ENCODE measurements at places on chromosomes 6 and 20. TPM values are rescaled to one million over a fixed set of nuclear protein-coding genes. Genes with fewer than 3 reads are reported as not detected.
A peak's percentile ranks its signal among the peaks of the same experiment; 100 is the strongest.

DNA sequence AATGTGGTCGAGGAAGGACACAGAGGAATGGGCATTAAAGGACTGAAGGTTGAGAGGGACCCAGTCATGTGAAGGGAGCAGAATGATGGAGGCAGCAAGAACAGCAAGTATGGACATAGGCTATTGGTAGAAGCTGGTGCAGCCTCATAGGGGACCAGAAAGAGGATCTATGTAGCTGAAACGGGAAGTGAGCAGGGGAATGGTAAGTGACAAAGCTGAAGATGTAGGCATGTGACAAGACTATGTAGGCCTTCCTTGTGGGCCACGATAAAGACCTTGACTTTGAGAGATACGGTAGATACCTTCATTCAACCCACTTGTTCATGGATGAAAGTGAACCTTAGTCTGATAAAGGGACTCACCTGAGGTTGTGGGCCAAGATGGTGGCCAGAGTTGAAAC lies 3.5 kb downstream of the CTNNBL1 start:
- H3K36me3 ChIP-seq: no peaks in the 10 kb centered on the region
- no peak overlapping the region for H3K27ac ChIP-seq
- no peak for DNase-seq
- no peaks in the 10 kb centered on the region for H3K27me3 ChIP-seq
- peaks cover 5% of the 10 kb centered on the region for H3K4me1 ChIP-seq
- H3K4me3 ChIP-seq: no peak overlapping the region

DNA sequence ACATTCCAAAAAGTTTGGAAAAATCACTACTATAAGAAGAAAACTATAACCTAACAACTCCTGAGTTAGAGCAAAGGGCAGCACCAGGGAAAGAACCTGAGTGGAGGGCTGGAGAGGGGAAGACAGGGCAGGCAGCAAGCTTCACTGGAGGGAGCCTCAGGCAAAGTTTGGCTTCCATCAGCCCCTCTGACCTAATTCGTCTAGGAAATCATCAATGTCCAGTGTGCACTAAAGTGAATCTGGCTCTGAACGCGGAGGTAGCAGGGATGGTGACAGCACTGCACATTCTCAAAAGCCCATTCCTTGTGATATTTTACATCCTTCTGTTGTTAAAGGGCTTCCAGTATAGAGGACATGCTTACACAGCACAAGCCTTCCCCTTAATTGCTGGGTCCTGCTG lies 87.1 kb downstream of the ZDHHC14 start:
- no peak for DNase-seq
- no peaks in the 10 kb centered on the region for H3K36me3 ChIP-seq
- no peaks in the 10 kb centered on the region for H3K27me3 ChIP-seq
- no peaks in the 10 kb centered on the region for H3K4me1 ChIP-seq

- no peak for DNase-seq
- no peaks in the 10 kb centered on the region for H3K36me3 ChIP-seq
- H3K4me3 ChIP-seq: no peak overlapping the region
These were observed 353.0 kb downstream of the TAF4 start for GRCh38 chr20:61712688-61713087.

GRCh38 chr20:25036331-25036936 lies 21.5 kb downstream of the ACSS1 start:
- H3K4me1 ChIP-seq: peaks cover 8% of the 10 kb centered on the region
- DNase-seq: no peak
- peaks cover 8% of the 10 kb centered on the region for H3K27me3 ChIP-seq
- H3K27ac ChIP-seq: no peak overlapping the region

GRCh38 chr6:157741321-157741947 lies 81.6 kb upstream of the SNX9 start:
- no peak overlapping the region for H3K27ac ChIP-seq
- no peaks in the 10 kb centered on the region for H3K4me1 ChIP-seq
- DNase-seq: no peak
- no peak overlapping the region for H3K4me3 ChIP-seq

DNA sequence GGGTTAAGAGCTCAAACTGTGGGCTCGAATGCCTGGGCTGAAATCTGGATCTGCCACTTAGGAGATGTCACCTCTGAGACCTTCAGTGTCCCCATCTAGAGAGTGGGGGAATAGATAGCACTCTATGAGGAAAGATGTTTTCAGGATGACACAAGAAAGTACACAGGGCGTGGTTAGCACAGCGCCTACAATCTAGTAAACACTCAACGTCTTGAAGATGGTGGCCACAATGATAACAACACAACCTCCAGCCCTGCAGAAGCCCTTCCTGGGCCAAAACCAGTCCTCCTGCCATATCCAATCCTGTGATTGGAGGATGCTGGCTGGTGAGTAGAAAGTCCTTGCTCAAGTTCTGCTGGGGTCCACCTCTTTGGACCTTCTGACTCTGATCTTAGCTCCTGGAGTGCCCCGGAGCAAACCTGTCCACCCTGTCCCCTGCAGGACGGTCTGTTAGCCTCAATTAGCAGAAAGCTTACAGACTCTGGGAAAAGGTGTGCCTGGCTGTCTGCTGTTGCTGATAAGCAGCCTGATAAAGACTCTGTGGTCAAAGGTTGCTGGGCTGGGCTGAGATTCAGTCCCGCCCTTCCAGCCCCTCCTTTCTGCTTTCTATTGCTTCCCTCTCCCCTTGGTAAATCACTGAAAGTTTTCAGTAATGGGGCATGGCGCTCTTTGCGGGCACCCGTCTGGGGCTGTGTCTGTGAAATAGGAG lies 8.2 kb downstream of the EDN3 start:
- no peak overlapping the region for H3K4me3 ChIP-seq
- no peak for DNase-seq

- no peak overlapping the region for H3K27ac ChIP-seq
- no peaks in the 10 kb centered on the region for H3K27me3 ChIP-seq
- H3K4me1 ChIP-seq: peaks cover 18% of the 10 kb centered on the region
- peaks cover 3% of the 10 kb centered on the region for H3K36me3 ChIP-seq
- H3K4me3 ChIP-seq: no peak overlapping the region
- no peak for DNase-seq
These were observed 15.9 kb downstream of the PRDM1 start for GRCh38 chr6:106102034-106102433.

- no peak overlapping the region for H3K4me3 ChIP-seq
- H3K27ac ChIP-seq: no peak overlapping the region
- H3K27me3 ChIP-seq: no peaks in the 10 kb centered on the region
- H3K36me3 ChIP-seq: no peaks in the 10 kb centered on the region
- no peaks in the 10 kb centered on the region for H3K4me1 ChIP-seq
These were observed 134.4 kb upstream of the COL21A1 start for GRCh38 chr6:56381801-56382251.

DNA sequence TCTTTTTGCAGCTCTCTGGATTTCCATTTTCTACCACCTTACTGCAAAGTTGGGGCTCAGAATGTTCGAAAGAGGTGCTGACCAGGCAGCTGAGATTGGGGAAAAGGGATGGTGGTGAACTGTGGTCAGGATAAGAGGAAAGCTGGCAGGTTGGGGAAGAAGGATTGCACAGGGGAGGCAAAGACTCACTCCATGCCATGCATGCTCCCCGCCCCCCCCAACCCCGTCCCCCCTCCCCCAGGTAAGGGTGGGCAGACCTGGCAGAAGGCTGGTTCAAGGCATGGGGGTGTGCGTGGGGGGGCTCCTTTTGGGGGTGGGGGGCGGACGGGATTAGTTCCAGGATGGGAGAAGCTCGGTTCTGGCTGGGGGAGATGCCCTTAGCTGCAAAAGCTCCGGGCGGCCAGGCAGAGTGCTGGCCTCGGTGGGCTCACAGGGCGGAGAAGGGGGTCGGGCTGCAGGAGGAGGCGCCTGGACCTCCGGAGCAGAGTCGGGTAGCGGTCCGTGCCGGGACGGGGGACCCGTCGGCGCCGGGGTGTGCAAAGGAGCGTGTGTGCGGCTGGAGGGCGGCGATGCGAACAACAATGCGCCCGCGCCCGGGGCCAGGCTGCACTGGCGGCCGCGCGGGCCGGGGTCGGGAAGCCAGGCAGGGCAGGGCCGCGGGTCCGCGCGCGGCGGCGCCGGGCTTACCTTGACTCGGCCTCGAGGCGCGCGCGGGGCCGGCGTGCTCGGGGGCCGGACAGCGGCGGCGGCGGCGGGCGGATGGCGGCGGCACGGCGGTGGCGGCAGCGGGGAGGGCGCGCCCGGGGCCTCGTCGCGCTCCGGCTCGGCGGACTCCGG lies 880 bp downstream of the ADNP start:
- H3K27me3 ChIP-seq: no peaks in the 10 kb centered on the region
- no peak for DNase-seq
- H3K27ac ChIP-seq: peak overlapping the region; percentile 93
- peaks cover 44% of the 10 kb centered on the region for H3K36me3 ChIP-seq

- H3K4me1 ChIP-seq: peaks cover under 1% of the 10 kb centered on the region
- peaks cover 3% of the 10 kb centered on the region for H3K36me3 ChIP-seq
- no peak for DNase-seq
- H3K4me3 ChIP-seq: no peak overlapping the region
- no peaks in the 10 kb centered on the region for H3K27me3 ChIP-seq
These were observed 23.1 kb downstream of the FBXL4 start for GRCh38 chr6:98924647-98925046.

GRCh38 chr6:56401477-56402070 lies 154.2 kb upstream of the COL21A1 start:
- no peak for DNase-seq
- H3K27me3 ChIP-seq: no peaks in the 10 kb centered on the region
- no peak overlapping the region for H3K27ac ChIP-seq
- no peak overlapping the region for H3K4me3 ChIP-seq

GRCh38 chr20:46111028-46111835 lies 6.9 kb upstream of the CD40 start:
- no peaks in the 10 kb centered on the region for H3K36me3 ChIP-seq
- H3K27me3 ChIP-seq: peaks cover 47% of the 10 kb centered on the region
- H3K4me3 ChIP-seq: no peak overlapping the region
- no peak for DNase-seq
- no peak overlapping the region for H3K27ac ChIP-seq

- H3K27ac ChIP-seq: no peak overlapping the region
- H3K27me3 ChIP-seq: no peaks in the 10 kb centered on the region
- H3K4me1 ChIP-seq: no peaks in the 10 kb centered on the region
- no peaks in the 10 kb centered on the region for H3K36me3 ChIP-seq
- DNase-seq: no peak
- no peak overlapping the region for H3K4me3 ChIP-seq
These were observed 747.7 kb downstream of the PHF3 start for GRCh38 chr6:64383277-64383676.

- no peaks in the 10 kb centered on the region for H3K4me1 ChIP-seq
- no peak overlapping the region for H3K4me3 ChIP-seq
- H3K36me3 ChIP-seq: peaks cover 14% of the 10 kb centered on the region
- H3K27me3 ChIP-seq: no peaks in the 10 kb centered on the region
These were observed 193.1 kb upstream of the SHLD1 start for GRCh38 chr20:5557123-5557522.

DNA sequence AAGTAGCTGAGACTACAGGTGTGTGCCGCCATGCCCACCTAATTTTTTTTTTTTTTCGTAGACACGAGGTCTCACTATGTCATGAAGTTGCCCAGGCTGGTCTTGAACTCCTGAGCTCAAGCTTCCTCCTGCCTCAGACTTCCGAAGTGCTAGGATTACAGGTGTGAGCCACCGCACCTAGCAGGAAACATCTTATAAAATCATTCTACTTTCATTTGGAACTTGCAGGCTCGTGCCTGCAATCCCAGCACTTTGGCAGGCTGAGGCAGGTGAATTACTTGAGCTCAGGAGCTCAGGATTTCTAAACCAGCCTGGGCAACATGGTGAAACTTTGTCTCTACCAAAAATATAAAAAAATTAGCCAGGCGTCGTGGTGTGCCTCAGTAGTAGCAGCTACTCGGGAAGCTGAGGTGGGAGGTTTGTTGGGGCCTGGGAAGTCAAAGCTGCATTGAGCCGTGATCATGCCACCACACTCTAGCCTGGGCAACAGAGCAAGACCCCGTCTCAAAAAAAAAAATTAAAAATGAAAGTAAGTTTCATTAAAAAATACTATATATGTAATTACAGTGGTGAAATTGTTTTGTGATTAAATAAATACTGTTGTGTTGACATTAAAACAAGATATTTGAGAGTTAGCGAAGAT lies 15.1 kb downstream of the MAPK14 start:
- H3K27ac ChIP-seq: no peak overlapping the region
- DNase-seq: no peak
- no peaks in the 10 kb centered on the region for H3K36me3 ChIP-seq
- no peak overlapping the region for H3K4me3 ChIP-seq
- no peaks in the 10 kb centered on the region for H3K27me3 ChIP-seq

GRCh38 chr6:138647006-138647405 lies 126.6 kb upstream of the CCDC28A start:
- no peaks in the 10 kb centered on the region for H3K27me3 ChIP-seq
- no peaks in the 10 kb centered on the region for H3K36me3 ChIP-seq
- H3K4me1 ChIP-seq: peaks cover 7% of the 10 kb centered on the region
- H3K4me3 ChIP-seq: peak overlapping the region; percentile 38
- H3K27ac ChIP-seq: no peak overlapping the region

DNA sequence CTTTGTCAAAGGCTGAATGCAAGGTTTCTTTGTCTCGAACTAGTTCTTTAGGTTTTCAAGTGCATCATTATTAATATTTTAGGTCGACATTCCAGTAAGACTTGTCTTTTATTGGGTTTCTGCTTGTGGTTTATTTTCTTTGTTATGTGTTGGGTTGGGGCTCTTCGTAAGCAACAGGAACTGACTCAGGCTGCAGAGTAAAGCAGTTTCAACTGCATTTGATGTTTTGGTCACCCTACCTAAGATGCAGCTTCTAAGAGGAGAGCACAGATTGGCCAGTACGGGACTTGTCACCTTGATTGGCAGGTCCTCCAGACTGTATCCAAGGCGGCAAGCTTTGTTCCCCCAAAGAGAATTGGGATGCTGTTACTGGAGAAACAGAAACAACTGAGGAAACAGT lies 149.5 kb upstream of the SULF2 start:
- no peak for DNase-seq
- peaks cover 2% of the 10 kb centered on the region for H3K4me1 ChIP-seq
- H3K36me3 ChIP-seq: no peaks in the 10 kb centered on the region
- peaks cover 3% of the 10 kb centered on the region for H3K27me3 ChIP-seq

DNA sequence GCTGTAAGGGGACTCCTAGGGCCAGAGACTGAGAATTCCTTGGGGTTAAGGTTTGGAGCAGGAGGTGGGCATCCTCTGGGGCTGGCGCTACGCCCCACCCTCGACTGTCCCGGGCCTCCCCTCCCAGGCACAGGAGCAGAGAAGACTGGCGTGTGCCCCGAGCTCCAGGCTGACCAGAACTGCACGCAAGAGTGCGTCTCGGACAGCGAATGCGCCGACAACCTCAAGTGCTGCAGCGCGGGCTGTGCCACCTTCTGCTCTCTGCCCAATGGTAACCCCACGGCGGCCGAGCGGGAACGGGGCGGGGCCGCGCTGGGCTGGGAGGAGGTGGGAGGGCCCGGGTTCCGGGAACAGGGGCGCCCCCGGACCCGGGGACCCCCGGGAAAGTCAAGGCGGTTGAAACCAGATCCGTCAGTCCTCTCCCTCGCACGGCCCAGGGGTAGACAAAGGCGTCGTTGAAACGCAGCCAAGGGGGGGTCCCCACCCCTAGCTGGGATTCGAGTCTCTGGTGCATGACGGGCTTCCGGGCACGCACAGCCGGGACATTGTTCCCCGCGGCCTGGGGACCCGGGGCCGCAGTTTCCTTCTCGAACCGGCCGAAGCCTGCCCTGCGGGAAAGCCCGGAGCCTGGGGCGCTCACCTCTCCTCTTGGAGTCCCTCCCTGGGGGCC lies 844 bp downstream of the WFDC2 start:
- DNase-seq: no peak
- H3K4me1 ChIP-seq: peaks cover 2% of the 10 kb centered on the region
- H3K36me3 ChIP-seq: no peaks in the 10 kb centered on the region
- H3K4me3 ChIP-seq: peak overlapping the region; percentile 44

The WFDC12 gene
- not detected for total RNA-seq

The GPLD1 gene
- 0.75 TPM for total RNA-seq

The LAMA4 gene
- total RNA-seq: 2.0 TPM

The LINC00237 gene
- total RNA-seq: not detected

The HRH3 gene
- total RNA-seq: 0.07 TPM

The CRISP2 gene
- not detected for total RNA-seq

The FAM83C gene
- not detected for total RNA-seq

The ASIP gene
- not detected for total RNA-seq

Measured in astrocyte (in vitro differentiated cells and primary cell).